ENCODE measurements at places on chromosomes 7 and 10.

GRCh38 chr7:128835790-128836641, 5.8 kb downstream of the FLNC start:
- no peak for DNase-seq

DNA sequence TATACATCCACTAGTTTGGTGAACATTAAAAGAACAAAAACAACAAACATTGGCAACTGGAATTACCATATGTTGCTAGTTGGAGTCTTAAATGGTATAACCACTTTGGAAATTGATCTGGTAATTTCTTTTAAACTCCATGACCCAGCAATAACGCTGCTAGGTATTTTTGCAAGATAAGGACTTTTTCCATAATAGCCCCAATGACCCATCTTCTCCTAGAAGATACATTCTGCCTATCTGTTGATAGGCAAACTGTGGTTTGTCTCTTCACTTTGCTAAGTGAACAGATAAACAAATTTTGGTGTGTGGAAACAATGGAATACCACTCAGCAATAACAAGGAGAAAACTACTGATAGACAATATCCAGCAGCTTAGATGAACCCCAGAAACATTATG, 30.6 kb upstream of the MTURN start:
- DNase-seq: no peak

DNA sequence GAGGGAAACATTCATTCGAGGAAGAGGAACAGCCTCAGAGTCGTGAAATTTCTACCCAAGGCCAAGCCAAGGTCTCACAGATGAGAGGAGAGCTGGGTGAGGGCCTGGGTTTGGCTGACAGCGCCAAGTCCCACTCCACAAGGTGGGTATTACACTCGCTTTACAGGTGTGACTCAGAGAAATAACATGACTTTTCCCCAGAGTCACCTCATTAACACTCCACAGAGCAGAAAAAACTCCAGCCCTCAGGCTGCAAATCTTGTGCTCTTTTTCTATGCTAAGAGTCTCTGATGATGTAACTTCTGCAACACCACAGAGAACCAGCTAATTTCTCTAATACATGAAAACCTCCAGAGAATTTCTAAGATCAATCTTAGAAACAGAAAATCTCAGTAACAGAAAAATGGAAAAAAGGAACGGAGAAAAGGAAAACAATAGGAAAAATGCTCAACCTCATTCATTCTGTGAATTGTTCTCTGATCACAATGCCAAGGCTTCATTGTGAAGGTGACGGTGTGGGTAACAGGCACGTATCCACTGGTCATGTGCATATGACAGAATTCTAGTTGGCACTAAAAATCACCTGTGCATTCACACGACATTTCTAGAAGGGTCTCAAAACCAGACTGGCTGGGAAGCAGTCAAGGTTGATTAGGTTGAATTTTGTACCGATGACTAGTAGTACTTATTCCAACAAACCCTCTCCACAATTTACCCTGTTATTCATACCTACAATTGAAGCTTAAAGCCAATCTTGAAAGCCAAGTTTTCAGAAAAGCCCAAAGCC, 20.3 kb downstream of the YWHAG start:
- DNase-seq: no peak

GRCh38 chr10:15719049-15719898, 448 bp downstream of the ITGA8 start:
- peak; percentile 12 for DNase-seq

DNA sequence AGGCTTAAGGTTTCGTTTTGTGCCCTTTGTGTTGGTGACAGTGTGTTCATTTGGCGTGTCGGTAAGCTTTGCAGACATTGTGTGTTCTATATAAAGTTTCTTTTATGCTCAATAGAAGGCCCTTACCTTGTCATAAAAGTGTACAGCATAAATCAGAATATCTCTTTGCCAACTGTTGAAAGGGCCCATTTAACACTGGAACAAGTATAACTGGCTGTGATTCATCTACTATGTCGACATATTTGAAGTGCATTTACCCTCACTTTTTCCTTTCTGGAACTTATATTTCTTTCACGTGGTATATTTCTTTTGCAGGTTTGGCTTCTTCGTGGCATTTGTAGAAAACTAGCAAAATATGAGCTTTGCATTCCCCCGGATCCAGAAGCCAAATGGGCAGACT, 32.7 kb downstream of the EEPD1 start:
- no peak for DNase-seq

DNA sequence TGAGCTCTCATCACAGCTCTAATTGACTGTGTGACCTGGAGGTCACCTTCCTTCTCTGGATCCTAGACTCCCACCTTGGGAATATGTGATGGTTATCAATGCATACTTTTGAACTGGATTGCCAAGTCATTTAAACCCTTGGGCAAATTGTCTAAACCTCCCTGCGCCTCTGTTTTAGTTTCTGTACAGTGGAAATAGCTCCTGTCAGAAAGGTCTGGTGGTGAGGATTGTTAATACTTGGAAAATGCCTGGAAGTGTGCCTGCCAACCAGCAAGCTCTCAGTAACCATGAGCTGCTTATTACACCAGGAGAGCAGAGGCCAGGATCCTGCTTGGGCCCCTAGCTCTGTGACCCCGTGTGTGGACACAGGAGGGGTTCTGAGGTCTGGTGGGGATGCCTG, 108.7 kb upstream of the PPIF start:
- DNase-seq: no peak

DNA sequence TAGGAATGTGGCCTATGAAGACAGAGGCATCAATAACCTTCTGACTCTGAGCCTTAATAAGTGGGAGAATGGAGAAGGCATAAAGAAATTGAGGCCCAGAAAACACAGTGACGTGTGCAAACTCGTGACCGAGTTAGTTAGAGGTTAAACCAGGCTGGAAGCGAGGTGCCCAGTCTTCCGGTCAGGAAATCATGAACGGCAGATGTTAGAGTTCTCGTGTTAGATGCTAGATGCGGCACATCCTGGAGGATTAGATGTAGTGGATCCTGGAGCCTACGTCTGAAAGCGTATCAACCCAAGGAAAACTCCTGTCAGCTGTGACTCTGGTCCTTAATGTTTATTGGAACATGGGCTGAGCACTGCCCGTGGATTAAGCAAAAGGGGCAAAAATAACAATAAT, 275.9 kb downstream of the TCF7L2 start:
- no peak for DNase-seq

- no peak for DNase-seq
Measured at GRCh38 chr7:24388212-24388611, 104.2 kb downstream of the NPY start.

DNA sequence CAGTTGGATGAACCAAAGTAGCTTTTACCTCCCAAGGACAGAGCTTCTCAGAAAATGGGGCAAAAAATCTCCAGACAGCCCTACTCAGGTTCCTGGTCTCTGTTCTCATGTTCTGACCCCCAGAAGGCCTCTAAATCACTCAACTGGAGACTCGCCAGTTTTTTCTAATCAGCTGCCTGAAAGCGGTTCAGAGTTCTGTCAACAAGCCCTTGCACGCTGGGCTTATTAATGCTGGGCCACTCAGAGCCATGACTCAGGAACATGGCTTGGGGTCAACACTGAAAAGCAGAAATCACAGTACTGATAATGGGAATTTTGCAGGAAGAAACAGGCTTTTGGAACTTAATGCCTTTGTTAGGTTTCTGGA, 15.3 kb downstream of the ECHDC3 start:
- DNase-seq: peak; percentile 73

GRCh38 chr7:69388452-69389137, 209.7 kb upstream of the AUTS2 start:
- DNase-seq: no peak

DNA sequence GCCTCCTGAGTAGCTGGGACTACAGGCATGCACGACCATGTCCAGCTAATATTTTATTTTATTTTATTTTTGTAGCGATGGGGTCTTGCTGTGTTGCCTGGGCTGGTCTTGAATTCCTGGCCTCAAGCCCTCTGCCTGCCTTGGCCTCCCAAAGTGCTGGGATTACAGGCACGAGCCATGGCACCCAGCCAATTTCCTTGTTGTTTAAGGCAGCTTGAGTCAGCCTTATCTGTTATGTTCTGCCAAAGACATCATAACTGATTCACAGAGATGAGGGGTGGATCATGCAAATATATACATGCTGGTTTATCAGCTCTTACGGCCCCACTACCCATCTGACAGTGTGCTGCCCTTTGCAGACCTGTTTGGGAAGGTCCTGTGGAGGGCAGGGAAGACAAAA, 826.7 kb downstream of the TYW1 start:
- DNase-seq: no peak

GRCh38 chr10:92291616-92291865, 574 bp downstream of the MARCHF5 start:
- DNase-seq: peak; percentile 75

DNA sequence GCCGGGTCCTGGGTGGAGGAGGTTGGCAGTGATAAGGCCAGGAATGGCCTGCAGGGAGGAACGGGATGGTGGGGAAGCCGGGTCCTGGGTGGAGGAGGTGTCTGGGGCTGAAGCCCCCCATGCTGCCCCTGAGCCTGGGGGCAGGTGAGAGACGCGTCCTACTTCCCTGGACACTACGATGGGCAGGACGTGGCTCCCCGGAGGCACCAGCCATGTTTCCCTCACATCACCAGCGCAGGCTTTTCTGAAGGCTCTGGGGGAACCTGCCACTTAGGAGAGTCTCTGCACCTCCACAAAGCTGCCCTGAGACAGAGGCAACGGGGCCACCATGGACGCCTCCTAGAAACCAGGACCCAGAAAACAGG, 324.8 kb downstream of the DNAJB6 start:
- no peak for DNase-seq

- no peak for DNase-seq
Measured at GRCh38 chr7:74429153-74429747, 24.5 kb upstream of the GTF2IRD1 start.
